ENCODE measurements at places on chromosomes 12 and 14. TPM values are rescaled to one million over a fixed set of nuclear protein-coding genes. Genes with fewer than 3 reads are reported as not detected.
A peak's percentile ranks its signal among the peaks of the same experiment; 100 is the strongest.

The DDX55 gene
- 7.2 TPM for total RNA-seq

The LRRK2 gene
- 7.1 TPM for total RNA-seq

The C12orf56 gene
- not detected for total RNA-seq

The SOAT2 gene
- not detected for total RNA-seq

The CYP46A1 gene
- 1.4 TPM for total RNA-seq

The SLC4A8 gene
- 0.28 TPM for total RNA-seq

The FAM186B gene
- total RNA-seq, result 0.28 TPM

The FOXN4 gene
- not detected for total RNA-seq

The LRFN5 gene
- 0.26 TPM for total RNA-seq

The HCAR3 gene
- not detected for total RNA-seq

GRCh38 chr14:31828946-31829868 is 247.9 kb upstream of the ARHGAP5 start:
- H3K27me3 ChIP-seq, result no peaks in the 10 kb centered on the region
- H3K36me3 ChIP-seq, result no peaks in the 10 kb centered on the region
- H3K4me1 ChIP-seq, result peaks cover 3% of the 10 kb centered on the region
- no peak overlapping the region for H3K4me3 ChIP-seq
- no peak for DNase-seq

DNA sequence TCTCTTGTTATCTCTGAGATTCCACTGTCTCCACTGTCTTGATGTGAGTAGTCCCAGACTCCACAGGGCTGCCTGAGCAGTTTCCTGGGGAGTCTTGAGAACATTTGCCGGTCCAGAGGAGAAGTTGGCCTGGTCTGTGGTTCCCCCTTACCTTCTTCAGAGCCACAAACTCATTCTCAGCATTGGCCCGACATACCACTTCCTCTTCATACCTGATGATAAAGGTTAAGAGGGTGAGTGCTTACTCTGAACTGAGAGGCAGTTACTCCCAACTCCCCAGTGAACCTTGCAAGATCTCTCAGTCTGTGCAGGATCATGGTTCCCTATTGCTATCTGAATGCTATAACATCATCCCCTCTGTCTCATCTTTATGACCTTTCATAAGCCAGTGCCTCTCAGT is 2.6 kb downstream of the KRT84 start:
- H3K36me3 ChIP-seq, result no peaks in the 10 kb centered on the region
- DNase-seq, result no peak
- no peak overlapping the region for H3K4me3 ChIP-seq
- no peak overlapping the region for H3K27ac ChIP-seq
- H3K4me1 ChIP-seq, result no peaks in the 10 kb centered on the region

DNA sequence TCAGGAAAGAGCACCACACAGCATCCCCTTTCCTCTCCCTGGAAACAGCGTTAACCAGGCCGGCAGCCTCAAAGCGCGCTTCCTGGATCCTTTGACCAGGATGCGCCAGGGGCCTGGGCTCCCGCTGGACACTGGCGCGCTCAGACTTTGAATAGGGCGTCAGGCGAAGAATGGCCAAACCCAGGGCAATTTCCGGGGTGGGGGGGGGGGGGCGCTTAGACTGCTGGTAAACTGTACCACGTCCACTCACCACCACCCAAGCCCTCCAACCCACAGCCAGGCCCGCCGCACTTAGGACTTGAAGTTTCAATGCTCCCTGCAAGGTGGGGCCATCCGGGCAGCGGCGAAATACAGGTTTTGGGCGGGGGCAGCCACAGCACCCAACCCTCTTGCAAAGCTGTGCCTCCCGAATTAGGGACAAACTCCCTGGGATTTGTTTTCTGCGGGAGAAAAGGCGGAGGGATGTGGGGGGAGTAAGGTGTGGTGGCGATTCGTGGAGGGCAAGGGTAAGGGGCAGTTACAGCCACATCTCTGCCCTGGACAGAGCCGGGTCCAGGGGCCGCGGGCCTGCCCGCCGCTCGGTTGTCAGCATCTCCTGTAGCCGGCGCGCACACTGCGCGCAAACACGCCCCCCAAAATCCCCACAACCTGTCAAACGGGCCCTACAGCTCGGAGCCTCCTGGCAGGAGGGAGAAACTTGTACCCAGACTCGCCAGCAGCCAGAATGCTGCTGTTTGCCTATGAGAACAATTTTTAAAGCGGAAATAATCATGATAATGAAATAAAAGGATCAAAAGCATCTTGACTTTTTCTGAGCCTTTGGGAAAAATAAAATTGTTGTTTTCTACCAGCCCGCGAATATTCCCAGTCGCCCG is 958 bp downstream of the RTN1 start:
- no peaks in the 10 kb centered on the region for H3K4me1 ChIP-seq
- H3K4me3 ChIP-seq, result peak overlapping the region; percentile 44
- no peak overlapping the region for H3K27ac ChIP-seq
- no peak for DNase-seq

- H3K36me3 ChIP-seq, result peaks cover 54% of the 10 kb centered on the region
- H3K27me3 ChIP-seq, result no peaks in the 10 kb centered on the region
- H3K4me1 ChIP-seq, result no peaks in the 10 kb centered on the region
- no peak overlapping the region for H3K4me3 ChIP-seq
- no peak overlapping the region for H3K27ac ChIP-seq
Measured at GRCh38 chr12:68831272-68831671, 23.3 kb downstream of the MDM2 start.

- no peaks in the 10 kb centered on the region for H3K36me3 ChIP-seq
- no peak for DNase-seq
- H3K27me3 ChIP-seq, result no peaks in the 10 kb centered on the region
- no peak overlapping the region for H3K4me3 ChIP-seq
- H3K4me1 ChIP-seq, result no peaks in the 10 kb centered on the region
Measured at GRCh38 chr12:130644146-130644545, 72.0 kb downstream of the RIMBP2 start.

DNA sequence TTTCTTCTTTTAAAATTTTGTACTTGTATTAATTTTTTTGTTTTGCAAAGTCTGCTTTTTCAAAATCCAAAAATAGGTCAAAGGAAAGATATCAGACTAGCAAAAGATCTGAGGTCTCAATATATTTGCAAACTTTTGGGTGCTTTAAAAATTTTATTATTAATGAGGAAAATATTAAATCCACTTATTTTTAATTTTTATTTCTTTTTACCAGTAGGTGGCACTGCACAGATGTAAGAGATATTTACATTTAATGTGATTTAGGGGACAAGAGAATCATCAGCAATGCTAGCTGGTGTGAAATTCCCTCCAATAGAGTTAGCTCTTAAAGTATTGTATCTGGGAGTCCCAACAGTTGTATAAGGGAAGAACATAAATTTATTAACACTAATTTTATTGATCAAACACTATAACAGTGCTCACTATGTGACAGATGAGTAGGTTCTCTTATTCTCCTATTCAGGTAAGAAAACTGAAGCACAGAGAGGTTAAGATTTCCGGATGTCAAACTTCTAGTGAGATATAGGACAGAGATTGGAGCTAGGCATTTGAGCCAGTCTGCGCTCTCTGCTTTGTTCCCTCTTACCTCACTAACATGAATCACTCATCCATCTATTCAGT is 30.5 kb downstream of the ALX1 start:
- H3K4me1 ChIP-seq, result no peaks in the 10 kb centered on the region
- DNase-seq, result no peak
- no peaks in the 10 kb centered on the region for H3K36me3 ChIP-seq
- no peaks in the 10 kb centered on the region for H3K27me3 ChIP-seq
- H3K4me3 ChIP-seq, result no peak overlapping the region

DNA sequence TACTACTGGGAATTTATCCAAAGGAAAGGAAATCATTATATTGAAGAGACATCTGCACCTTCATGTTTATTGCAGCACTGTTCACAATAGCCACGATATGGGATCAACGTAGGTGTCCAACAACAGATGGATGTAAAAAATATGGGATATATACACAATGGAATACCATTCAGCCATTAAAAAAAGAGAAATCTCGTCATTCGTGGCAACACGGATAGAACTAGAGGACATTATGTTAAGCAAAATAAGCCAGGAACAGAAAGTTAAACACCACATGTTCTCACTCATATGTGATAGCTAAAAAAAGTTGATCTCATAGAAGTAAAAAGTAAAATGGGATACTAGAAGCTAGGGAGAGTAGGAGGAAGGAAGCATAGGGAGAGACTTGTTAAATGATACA is 82.9 kb upstream of the CLMN start:
- no peaks in the 10 kb centered on the region for H3K4me1 ChIP-seq
- H3K36me3 ChIP-seq, result no peaks in the 10 kb centered on the region
- H3K4me3 ChIP-seq, result no peak overlapping the region
- H3K27ac ChIP-seq, result no peak overlapping the region

GRCh38 chr14:88323523-88324199 is 592 bp upstream of the KCNK10 start:
- peaks cover 13% of the 10 kb centered on the region for H3K27me3 ChIP-seq
- no peaks in the 10 kb centered on the region for H3K36me3 ChIP-seq
- no peak overlapping the region for H3K4me3 ChIP-seq
- no peak overlapping the region for H3K27ac ChIP-seq
- no peak for DNase-seq

GRCh38 chr14:36113341-36113740 is 63.2 kb downstream of the PTCSC3 start:
- H3K4me1 ChIP-seq, result no peaks in the 10 kb centered on the region
- H3K27ac ChIP-seq, result no peak overlapping the region
- no peaks in the 10 kb centered on the region for H3K36me3 ChIP-seq
- H3K27me3 ChIP-seq, result no peaks in the 10 kb centered on the region
- DNase-seq, result no peak

- no peak for DNase-seq
- H3K4me3 ChIP-seq, result no peak overlapping the region
- no peak overlapping the region for H3K27ac ChIP-seq
- peaks cover 92% of the 10 kb centered on the region for H3K36me3 ChIP-seq
Measured at GRCh38 chr12:105192624-105193225, 43.2 kb downstream of the APPL2 start.

GRCh38 chr12:53056296-53056695 is 6.4 kb downstream of the TNS2 start:
- no peak for DNase-seq
- H3K27me3 ChIP-seq, result no peaks in the 10 kb centered on the region
- H3K4me3 ChIP-seq, result no peak overlapping the region
- no peaks in the 10 kb centered on the region for H3K4me1 ChIP-seq
- H3K27ac ChIP-seq, result no peak overlapping the region

DNA sequence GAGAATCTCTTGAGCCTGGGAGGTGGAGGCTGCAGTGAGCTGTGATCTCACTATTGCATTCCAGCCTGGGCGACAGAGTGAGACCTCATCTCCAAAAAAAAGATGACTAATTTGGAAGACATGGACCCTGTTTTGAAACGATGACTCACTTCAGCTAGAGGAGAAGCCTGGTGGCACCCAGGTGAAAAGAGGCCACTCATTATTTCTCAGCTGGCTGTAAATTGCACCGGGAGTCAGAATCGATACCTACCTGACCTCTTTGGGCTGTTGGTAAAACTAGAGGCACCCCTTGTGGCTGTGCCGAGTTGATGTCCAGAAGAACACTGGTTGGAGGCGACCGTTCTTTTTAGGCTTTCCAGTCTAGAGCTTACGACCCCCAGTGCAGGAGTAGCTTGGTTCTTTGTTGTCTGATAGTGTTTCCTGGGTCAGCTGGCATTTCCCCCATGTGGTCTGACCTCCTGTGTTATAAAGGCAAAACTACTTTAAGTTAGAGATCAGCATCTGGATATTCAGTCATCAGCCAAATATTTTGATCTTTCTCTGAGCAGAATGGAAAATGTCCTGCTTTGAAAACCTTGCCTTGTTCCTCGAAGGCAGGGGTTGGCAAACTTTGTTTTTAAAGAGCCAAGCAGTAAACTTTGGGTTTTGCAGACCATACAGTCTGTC is 93.2 kb downstream of the CHST11 start:
- no peak overlapping the region for H3K4me3 ChIP-seq
- H3K36me3 ChIP-seq, result no peaks in the 10 kb centered on the region
- no peaks in the 10 kb centered on the region for H3K4me1 ChIP-seq
- H3K27ac ChIP-seq, result no peak overlapping the region
- no peaks in the 10 kb centered on the region for H3K27me3 ChIP-seq

- no peak overlapping the region for H3K27ac ChIP-seq
- H3K4me3 ChIP-seq, result no peak overlapping the region
- no peak for DNase-seq
- no peaks in the 10 kb centered on the region for H3K36me3 ChIP-seq
Measured at GRCh38 chr14:28102001-28102400, 664.6 kb upstream of the FOXG1 start.

Measured in right atrium auricular region (tissue), 2 donors.